NCI-H446 (cell line): ENCODE measurements at places on chromosomes 6 and 20.

- DNase-seq = peak; percentile 48
Observed at GRCh38 chr20:63183422-63184146, 32.3 kb downstream of the YTHDF1 start.

GRCh38 chr6:14903176-14904038 is 342.5 kb upstream of the JARID2 start:
- DNase-seq = no peak

- no peak for DNase-seq
Observed at GRCh38 chr20:56861590-56861989, 232.5 kb downstream of the TFAP2C start.

- no peak for DNase-seq
Observed at GRCh38 chr20:2153326-2153725, 51.7 kb downstream of the STK35 start.

DNA sequence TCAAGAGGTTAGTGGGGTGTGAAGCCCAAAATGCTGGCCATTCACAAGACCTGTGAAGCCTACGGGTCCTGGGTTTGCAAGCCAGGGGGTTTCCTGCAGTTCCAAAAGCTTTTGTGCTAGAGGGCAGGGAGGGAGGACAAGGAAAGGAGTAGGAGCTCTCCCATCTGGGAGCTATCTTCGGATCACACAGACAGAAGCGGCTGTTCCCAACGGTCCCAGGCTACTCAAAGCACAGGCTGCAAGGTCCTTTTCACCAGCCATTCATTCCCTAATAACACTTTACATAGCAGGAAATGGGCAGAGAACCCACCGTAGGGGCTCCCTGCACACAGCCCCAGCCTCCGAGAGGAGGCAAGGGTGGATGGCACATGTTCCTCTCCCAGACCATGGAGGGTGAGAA is 296.9 kb downstream of the FOXC1 start:
- DNase-seq = no peak

- DNase-seq = peak; percentile 78
Observed at GRCh38 chr20:21513881-21514540, at the start of gene NKX2-2. TSS of gene NKX2-2 (minus strand) at chr20:21514064. CDS start at chr20:21513669, 395 bp downstream.

DNA sequence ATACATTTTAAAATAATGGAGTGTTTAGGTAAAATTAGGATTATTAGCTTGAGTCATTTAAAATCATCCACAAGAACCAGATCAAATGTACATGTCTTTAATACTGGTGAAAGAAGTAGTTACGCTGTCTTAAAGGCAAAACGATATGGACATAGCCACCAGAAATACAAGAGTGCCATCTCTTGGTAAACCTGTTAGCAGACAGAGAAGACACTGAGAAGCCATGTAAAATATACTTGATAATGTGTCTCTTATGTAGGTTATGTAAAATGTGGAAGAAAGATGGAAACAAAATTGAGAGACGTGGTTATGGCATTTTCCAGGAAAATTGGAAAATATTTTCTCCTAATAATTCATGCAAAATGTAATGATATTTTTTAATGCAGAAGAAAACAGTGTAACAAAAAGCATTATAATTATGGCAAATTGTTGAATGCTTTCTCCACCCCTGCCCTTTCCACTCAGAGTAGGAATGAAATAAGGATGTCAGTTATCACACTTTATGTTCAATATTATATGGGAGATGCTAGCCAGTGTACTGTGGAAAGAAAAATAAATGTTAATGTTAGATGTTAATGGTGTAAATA is 12.2 kb upstream of the SLC17A2 start:
- DNase-seq = peak; percentile 1

DNA sequence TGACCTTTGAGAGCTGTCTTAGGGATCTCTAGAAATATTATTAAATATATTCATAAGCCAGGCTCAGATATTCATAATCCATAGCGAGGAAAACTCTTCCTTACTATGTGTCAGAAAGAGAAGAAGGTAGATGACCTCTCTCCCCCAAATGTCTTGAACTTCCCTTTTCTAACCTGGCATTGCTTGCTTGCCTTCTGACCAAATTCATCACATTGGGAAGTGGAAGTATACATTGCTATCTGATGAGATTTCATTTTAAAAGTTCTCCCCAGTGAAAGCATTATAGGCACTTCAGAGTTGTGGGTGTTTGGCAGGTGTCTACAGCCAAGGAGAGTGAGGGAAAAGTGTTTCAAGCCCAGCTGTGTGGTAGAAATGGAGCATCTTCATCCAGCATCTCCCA is 197.3 kb downstream of the ZFAND3 start:
- no peak for DNase-seq

DNA sequence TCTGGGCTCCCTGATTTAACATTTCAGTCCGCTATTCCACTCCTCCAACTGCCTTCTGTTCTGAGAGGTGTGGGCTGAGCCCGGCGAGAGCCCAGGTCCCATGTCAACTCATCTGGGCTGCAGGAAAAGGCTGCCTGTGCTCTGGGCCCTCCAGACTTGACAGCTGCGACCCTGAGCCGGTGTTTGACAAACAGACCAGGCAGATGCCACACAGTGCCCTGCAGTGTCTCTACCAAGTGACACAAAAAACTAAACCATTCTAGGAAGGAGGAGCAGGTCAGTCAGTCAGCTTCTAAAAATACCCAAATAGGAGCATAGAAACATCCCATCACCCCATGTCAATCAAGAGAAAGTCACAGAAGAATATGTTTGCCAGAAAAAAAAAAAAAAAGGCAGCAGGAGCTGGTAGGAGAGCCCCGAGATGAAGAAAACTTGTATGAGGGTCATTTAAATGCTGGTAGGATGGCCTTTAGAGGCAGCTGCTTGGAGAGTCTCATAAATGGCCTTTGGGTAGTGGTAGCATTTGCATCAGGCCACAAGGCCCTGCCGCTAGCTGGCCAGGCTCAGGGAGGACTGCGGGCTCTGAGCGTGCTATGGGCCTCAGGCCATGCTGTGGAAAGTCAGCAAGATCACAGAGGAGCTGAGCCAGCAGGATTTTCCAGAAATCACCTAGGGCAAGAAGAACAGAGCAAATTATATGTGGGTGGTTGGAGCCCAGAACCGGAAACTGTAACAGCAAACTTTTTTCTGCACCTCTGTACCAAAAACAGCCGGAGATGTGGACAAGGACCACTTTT is 36.6 kb upstream of the GFOD1 start:
- no peak for DNase-seq

GRCh38 chr20:6074145-6074561 is 20.3 kb upstream of the LRRN4 start:
- peak; percentile 8 for DNase-seq

DNA sequence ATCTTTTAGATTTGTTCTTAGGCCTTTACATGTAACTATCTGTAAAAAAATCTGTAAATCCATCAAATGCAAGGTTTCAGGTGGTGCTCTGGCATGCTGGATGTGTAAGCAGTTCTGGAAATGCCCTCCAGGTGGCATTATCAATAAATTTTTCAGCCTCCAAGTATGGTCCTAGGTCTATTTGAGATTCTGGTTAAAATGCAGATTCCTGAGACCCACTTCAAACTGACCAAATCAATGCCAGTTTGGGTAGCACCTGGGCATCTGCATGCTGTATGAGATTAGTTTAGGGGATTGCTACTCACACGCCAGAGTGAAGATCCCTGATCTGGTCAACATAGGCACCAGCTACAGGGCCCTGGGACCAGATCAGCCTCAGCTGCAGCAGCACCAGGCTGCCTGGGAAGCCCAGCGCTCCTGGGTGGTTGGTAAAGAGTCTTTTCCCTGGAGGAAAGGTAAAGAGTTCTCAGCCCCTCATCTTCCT is 507.3 kb upstream of the CITED2 start:
- peak; percentile 39 for DNase-seq

DNA sequence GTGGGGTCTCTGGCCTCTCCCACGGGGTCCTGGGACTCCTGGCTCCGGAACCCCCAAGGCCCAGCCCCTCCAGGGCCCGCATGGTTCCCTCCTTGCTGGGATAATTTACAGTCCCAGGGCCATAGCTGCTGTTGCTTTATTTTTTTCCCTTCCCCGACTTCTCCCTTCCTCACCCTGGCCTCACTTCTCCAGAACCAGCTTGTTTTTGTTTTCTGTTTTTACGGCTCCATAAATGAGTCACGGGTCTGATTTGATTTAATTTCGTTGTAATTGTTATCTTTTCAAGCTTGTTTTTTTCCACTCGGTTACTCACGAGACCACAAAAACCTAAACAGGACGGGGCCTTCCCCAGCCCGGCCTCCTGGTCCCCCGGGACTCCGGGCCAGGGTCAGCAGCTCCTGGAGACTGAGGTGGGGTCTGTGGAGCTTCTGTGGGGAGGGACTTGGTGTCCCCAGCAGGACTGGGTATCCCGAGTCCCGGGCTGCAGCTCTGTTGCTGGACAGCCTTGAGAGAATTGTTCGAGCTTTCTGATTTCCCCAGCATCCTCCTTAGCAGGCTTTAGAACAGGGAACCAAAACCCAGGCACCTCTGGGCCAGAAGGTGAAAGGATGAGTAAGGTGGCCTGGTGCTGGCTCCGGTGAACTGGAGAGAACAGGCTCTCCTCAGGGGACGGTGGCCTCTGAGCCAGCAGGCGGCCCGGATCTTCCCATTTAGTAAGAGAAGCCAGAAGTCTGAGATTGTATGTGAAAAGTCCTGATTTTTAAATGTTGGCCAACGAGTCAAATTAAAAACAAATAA is 94.9 kb downstream of the CEBPB start:
- DNase-seq = no peak

GRCh38 chr20:38927902-38928578 is 1.8 kb downstream of the FAM83D start:
- peak; percentile 31 for DNase-seq

DNA sequence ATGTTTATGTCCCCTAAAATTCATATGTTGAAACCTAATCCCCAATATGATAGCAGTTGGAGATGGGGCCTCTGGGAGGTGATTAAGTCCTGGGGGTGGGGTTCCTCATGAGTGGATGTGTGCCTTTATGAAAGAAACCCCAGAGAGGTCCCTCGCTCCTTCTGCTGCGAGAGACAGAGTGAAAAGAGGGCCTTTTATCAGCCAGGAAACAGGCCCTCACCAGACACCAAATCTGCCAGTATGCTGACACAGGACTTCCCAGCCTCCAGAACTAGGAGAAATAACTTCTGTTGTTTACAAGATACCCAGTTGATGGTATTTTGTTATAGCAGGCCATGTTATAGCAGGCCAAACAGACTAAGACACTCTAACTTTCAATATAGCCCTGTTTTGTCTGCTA is 100.9 kb upstream of the NFATC2 start:
- no peak for DNase-seq

- no peak for DNase-seq
Observed at GRCh38 chr20:5192570-5193431, 66.0 kb downstream of the CDS2 start.

DNA sequence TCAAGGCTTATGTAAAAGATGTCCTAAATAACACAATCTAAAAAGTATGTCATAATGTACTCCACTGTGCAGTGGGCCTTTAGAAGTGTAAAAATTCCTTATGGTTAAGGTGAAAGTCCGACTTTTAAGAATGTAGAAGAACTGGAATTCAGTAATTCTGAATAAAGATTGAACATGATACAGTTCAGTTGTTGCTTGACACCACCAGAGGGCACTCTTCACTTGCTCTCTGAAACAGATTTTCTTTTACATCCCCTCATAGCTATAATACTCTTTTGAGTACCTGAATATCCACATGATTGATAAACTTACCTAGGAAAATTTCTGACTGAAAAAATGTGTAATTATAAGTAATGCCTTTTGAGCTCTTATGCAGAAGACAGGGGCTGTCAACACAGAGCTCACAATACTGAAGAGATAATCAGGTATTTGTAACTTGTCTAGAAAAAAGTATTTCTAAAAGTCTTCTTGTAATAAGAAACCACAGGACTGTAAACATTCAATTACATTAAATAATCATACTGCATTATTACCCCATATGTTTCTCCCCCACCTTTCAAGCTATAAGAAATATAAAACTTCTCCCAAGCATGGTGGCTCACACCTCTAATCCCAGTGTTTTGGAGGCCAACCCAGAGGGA is 92.1 kb downstream of the POPDC3 start:
- DNase-seq = peak; percentile 38

- DNase-seq = no peak
Observed at GRCh38 chr20:40397467-40397866, 291.6 kb downstream of the MAFB start.

DNA sequence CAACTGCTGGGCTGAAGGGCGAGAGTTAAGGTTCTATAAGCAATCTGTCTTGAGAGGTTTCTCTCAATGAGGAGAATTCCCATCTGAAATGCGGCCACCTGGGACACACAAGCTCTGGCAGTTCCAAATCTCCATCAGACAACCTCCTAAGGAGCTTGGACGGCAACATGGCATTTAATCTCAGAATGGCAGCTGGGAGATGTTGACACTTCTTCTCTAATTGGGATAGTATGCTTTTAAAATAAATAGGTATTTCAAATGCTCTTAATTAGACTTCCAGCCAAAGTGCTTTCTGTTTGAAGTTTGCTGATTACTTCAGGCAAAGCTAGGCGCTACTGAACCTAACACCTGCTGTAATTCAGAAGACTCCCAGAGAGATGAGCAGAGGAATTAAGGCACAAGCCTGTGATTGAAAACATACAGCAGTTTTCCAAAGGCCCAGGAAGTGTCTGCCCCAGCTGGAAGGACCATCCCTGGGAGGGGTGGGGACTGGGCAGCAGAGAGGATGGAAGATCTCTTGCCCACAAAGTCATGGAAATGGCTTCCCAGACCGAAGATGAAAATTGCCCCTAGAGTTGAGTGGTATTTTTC is 59.1 kb upstream of the KCNK16 start:
- DNase-seq = no peak
